ENCODE measurements at places on chromosomes 1 and 21.
A peak's percentile ranks its signal among the peaks of the same experiment; 100 is the strongest.

GRCh38 chr1:220887202-220887519 is 7.9 kb downstream of the HLX start:
- DNase-seq, result no peak

DNA sequence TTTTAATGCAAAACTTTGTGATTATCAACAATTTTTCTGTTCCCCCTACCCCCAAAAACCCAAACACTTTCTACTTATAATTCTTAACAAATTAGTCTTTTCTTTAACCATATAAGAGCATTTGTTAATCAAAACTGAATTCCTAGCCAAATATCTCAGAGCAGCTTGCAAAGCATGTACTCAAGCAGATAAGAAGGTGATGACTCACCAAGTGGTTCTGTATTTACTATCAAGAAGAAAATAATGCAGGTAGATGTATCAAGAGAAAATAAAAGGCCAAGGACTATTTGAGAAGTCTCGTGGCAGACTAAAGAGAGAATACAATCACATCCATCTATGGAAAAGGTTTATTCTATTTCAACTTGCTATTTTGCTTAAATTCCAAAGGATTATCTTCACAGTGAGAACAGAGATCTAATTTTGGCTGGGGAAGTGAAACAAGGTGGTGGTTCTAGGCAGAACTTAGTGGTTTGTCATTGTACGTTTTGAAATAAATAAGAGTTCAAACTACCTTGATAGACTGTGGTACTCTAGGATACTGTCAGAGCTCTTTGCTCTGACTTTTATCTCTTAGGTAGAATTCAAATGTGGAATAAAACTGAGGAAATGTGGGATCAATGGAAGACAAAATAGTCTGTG is 94.7 kb upstream of the NRIP1 start:
- no peak for DNase-seq

GRCh38 chr1:213987422-213987926 is 299 bp upstream of the PROX1 start:
- DNase-seq, result peak; percentile 30

- no peak for DNase-seq
Measured at GRCh38 chr1:178500091-178500770, 3.5 kb upstream of the CLEC20A start.

GRCh38 chr1:46772571-46772970 is 26.3 kb upstream of the CYP4B1 start:
- no peak for DNase-seq

DNA sequence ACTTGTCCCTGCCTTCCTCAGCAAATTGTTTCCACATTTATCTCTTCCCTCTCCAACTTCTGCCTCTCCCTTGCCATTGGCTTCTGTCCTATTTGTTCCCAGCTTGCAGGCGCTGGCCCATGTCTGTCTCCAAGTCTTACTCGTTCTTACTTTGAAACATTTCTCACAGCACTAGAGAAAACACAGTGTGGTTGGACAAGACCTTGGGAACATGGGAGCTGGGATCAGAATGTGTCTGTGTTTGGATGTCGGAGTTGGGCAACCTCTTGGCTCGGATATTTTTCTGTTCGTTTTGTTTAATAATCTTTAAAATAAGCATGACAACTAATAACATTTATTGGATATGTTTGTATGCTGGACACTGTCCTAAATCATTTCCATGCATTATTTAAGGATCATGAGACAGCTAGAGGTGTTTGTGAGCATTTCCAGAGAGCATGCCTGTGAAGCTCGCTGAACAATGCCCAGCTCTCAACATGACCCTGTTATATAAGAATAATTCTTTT is 5.9 kb upstream of the BRWD1 start:
- no peak for DNase-seq

DNA sequence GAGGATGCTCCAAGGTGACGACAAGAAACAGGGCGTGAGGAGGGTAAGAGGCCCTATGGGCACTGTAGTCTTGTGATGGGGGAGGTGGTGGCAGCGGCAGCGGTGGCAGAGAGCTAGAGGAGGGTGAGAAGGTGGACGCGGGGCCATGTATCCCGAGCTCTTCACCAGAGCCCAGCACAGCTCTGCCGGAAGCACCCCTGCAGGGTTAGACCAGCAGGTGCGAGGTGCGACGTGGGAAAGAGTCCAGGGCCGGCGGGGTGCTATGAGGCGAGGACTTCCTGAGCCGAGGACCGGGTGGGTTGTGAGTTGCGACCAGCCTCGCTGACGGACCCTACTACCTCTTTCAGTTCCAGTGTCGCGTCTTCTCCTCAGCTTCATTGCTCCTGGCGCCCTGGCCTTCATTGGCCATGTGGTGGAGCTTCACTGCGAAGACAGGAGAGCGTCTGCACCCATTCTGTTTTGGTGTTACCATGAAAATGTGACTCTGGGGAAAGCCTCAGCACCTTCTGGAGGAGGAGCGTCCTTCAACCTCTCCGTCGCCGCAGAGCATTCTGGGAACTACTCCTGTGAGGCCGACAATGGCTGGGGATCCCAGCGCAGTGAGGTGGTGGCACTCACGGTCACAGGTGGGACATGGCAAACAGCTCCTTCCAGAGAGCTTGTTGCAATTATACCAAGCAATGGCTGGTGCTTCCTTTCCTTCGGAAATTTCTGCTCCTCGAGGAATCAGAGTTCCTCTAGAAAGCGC is 67.9 kb upstream of the KIRREL1 start:
- DNase-seq, result no peak

DNA sequence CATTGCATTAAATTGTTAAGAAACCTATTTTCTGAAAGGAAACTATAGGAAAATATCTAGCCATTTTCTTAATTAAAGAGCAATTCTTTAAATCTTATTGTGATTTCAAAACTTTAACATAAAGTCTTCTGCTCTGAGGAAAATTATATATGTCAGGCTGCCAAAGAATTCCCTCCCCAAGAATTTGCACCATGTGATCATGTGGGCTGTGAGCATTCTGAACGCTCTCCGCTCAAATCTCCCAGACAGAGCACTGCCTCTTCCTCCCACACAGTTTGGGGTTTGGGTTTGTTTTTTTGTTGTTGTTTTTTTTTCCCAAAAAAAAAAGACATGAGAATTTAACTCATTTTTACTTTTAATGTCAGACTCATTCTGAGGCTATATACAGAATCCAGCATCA is 155.9 kb upstream of the PALMD start:
- no peak for DNase-seq

DNA sequence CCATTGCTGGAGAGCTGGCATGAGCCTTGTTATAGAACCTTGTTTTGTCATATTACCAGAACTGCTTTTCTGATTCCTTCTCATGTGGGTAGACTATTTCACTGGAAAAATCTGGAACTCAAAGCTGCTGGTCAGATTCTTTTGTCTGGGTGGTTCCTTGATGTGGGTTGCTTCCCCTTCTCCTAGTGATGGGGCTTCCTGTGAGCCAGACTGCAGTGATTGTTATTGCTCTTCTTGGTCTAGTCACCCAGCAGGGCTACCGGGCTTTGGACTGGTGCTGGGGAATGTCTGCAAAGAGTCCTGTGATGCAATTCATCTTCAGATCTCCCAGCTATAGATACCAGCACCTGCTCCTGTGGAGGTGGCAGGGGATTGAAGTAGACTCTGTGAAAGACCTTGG is 59.4 kb downstream of the GPR137B start:
- no peak for DNase-seq

DNA sequence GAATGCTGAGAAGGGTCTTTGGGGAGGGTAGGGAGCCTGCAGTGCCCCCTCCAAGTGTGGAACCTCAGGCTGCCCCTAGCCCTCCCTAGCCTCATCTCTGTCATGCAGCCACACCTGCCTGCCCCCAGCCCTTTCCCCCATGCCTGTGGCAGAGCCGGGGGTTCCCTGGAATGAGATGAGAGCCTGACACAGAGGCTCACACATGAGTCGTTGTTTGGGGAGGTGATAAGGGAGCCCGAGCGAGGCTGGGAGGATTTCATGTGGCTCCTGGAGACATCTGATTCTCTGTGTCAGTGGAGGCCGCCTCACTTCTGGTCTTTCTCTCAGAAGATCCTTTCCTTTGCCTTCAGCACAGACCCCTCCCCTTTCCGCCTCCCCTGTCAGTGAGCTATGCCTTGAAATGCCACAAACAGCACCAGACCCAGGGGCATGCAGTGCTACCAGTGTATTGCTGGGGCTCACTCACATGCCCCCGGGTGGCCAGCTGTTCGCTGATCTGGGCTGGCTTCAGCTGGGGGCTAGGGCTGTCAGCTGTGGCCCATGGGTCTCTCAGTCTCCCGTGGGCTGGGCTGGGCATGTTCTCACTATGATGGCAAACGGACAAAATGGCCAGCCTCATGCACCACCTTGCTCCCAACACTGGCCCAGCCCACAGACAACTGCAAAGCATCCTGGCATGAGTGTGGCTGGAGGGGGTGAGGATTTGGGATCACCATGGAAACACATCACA is 102.6 kb downstream of the AJAP1 start:
- DNase-seq, result no peak

Data from stimulated activated CD4-positive, alpha-beta T cell treated with anti-CD3 and anti-CD28 coated beads, Interleukin-2, amount 100 ng/mL, for 4 hours (primary cell).